ENCODE measurements at places on chromosomes 6 and 20.

DNA sequence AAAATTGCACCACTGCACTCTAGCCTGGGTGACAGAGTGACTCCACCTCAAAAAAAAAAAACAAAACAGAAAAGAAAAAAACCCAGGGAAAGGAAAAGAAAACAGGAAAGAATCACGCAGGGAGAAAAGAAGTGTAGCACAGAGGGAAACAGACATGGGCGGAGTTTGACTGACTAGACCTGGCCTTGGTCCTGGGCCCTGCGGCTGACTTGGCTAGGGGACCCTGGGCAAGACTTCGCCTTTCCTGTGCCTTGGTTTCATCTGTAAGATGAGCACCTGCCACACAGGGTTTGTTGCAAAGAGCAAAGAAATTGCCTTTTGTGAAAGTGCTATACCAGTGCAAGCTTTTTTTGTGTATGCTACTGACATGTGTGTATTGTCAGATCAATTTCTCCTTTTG lies 71.3 kb upstream of the KCNG1 start:
- DNase-seq: no peak

DNA sequence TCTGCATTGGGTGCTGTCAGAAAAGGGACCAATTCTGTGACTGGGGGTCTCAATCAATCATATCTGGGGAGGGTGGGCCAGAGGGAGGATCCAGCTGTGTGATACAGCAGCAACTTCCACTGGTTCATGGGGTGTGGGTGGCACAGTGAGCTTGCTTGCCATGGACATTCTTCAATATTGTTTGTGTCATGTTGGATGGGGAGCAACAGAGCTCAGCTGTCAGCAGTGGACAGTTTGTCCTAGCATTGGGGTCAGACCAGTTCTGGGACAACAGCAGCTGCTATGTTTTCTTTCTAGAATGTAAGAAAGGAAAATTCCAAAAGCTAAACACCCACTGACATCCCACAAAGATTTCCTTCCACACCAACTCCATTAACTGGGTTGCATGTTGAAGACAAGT lies 221.9 kb upstream of the CDH4 start:
- no peak for DNase-seq

GRCh38 chr20:40955326-40955725 lies 73.3 kb upstream of the TOP1 start:
- DNase-seq: no peak

- no peak for DNase-seq
Observed at GRCh38 chr20:1376007-1376406, 16.8 kb downstream of the FKBP1A start.

DNA sequence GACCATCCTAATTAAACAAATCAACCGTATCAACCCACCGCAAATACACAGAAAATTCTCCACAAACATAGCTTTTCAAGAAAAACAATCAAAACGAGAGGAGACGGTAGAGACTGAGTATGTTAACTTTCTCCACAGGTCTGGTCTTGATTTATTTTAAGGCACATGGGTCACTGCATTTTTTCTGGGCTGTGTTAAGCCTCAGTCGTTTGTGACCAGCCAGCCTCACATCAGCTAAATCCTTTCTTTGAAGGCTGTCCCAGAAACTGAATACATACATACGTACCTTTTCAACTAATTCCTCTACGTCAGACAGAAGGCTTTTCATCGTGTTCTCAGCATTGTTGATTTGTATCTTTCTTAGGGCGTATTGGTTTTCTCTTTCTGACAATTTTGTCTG lies 69.4 kb downstream of the LAMA4 start:
- DNase-seq: no peak

GRCh38 chr6:117559299-117559698 lies 43.0 kb downstream of the GOPC start:
- no peak for DNase-seq

GRCh38 chr20:12717061-12717460 lies 291.7 kb upstream of the SPTLC3 start:
- DNase-seq: no peak

DNA sequence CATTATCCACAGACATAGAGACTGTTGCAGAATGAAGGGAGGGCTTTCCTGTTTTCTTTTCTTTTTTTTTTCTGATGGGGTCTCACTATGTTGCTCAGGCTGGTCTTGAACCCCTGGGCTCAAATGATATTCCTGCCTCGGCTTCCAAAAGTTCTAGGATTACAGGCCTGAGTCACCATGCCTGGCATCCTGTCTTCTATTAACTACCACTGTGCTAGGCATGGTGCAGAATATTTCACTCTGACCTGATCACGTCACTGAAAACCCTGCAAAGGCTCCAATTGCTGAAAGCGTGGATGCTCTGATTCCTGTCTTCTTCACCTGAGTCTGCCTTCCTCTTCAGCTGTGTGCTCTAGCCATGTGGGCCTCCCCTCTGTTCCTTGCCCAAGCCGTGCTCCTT lies 8.5 kb upstream of the DNMT3B start:
- DNase-seq: no peak

GRCh38 chr6:36025260-36025931 lies 955 bp upstream of the SLC26A8 start:
- no peak for DNase-seq

- no peak for DNase-seq
Observed at GRCh38 chr6:170251776-170252571, 38.9 kb downstream of the DLL1 start.

- DNase-seq: no peak
Observed at GRCh38 chr6:127998985-127999384, 98.1 kb upstream of the THEMIS start.

- DNase-seq: no peak
Observed at GRCh38 chr20:31570021-31570463, 35.0 kb upstream of the ID1 start.

GRCh38 chr6:134539865-134540323 lies 222.0 kb upstream of the SGK1 start:
- no peak for DNase-seq

DNA sequence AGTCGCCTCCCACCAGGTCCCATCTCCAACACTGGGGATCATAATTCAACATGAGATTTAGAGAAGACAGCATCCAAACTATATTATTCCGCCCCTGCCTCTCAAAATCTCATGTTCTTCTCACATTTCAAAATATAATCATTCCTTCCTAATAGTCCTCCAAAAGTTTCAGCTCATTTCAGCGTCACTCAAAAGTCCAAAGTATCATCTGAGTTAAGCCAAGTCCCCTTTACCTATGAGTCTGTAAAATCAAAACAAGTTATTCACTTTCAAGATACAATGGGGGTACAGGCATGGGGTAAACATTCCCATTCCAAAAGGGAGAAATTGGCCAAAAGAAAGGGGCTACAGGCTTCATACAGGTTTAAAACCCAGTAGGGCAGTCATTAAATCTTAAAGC lies 39.5 kb upstream of the SUMO4 start:
- no peak for DNase-seq

DNA sequence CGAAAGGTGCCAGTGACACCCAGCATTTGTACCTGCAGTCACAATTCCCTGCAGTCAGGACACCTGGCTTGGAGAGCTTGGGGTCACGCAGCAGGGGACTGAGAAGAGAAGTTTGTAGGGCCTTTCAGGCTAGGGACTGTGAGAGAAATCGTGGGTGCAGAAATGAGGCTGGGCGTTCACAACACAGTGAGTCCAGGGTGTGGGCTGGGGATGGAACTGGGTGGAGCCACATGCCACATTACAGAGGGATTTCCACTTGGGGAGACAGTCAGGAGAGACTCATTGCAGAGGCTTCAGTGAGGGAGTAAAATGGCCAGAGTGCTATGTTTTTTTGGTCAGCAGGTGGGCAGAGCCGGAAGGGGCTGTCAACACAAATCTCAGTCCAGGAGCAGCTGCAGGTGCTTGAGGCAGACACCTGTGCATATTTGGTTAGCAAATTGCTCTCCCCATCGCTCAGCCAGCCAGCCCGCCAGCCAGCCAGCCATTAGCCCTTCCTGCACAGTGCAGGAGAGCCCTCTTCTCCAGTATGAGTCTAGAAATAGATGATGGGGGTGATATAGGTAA lies 7.4 kb downstream of the ITPR3 start:
- DNase-seq: no peak

- no peak for DNase-seq
Observed at GRCh38 chr6:84514089-84514971, 250.1 kb downstream of the TBX18 start.

- no peak for DNase-seq
Observed at GRCh38 chr20:20410678-20411077, 42.8 kb downstream of the INSM1 start.

- no peak for DNase-seq
Observed at GRCh38 chr6:22558288-22558882, 11.0 kb upstream of the HDGFL1 start.

DNA sequence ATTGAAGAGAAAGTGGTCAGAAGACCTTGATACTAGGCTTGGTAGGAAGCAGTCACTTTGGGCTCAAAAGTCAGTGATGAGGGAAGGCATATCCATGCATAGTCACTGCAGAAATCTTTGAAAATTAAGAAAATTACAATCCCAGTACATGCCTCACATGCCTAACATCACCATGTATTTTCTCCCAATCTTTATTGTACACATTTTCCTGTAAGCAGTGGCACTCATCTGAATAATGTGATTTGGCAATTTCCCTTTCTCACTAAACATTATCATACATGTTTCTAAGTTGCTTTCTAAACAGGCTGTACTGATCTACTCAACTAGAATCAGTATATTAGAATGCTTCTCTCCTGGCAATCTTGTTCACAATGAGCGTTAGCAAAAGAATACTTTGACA lies 280.7 kb upstream of the SUPT3H start:
- DNase-seq: no peak

GRCh38 chr6:45326698-45327417 lies 1.3 kb upstream of the RUNX2 start:
- DNase-seq: no peak

GRCh38 chr6:3226481-3227362 lies 731 bp downstream of the TUBB2B start:
- DNase-seq: no peak

DNA sequence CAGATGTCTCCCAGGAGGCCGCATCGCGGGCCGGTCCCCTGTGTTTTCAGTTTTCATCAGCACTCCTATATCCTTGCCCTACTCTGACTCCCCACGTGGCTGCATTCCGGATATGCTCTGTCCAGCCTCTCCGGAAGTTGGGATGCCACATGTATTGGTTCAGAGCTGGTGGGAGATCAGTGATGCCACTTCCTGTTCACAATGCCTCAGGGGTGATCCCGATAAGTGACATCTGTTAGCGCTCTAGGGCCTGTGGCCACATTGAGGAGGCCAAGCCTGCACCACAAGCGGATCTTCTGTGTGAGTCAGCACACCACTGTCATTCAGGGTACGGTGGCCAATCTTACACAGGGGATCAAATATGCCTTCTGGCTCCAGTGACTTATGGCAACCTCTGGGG lies 57.8 kb downstream of the PPP1R3G start:
- no peak for DNase-seq

DNA sequence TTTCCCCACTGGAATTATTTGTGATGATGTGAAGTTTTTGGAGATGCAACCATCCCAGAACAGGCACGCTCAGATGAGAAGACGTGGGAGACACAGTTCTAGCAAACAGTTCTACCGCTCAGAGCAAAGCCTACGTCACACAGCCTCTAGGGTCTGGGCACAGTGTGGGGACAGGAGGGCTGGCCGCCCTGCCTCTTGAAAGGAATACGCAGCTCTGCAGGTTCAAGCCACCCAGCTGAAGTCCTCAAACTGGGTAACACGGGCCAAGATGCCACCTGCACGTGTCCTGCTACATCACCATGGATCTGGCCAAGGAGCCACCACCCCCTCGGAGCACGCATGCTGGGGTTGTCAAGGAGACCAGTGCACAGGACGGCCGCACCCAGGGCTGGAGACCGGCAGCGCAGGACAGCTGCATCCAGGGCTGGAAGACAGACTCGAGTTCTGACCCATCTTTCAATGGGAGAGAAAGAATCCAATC lies 75.0 kb downstream of the NOL4L start:
- DNase-seq: no peak

GRCh38 chr6:124982669-124983068 lies 20.4 kb downstream of the RNF217 start:
- no peak for DNase-seq

DNA sequence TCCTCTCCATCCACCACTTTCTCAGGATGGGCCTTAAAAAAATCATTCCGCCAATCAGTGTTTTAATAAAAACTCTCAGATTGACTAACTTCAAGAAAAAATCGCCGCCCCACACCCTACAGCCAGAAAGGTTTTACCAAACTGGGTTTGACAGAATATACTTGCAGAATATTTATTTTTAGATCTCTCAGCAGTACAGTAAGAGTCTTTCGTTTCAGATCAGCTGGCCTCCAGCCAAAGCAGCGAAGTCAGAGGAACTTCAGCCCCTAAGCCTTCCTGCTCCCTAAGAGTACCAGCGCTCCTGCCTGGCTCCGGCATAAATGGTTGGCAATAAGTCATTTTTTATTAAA lies 24.7 kb downstream of the TBC1D7 start:
- no peak for DNase-seq

DNA sequence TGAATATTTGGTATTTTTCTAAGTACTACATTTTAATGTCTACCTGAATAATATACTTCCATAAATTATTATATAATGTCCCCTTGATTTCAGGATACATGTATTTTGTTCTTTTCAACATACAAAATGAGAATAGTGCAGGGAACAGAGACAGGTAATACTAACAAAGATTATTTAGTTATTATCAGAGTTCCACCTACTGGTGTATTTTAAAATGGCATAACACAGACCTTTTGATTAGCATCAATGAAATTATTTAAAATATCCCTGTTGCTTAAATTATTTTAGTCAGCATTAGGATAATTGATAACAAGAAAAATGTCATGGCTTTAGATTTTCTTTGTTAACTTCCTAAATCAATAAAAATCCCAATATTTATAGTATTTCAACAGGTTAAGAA lies 184.0 kb downstream of the PRDM13 start:
- DNase-seq: peak; percentile 12

DNA sequence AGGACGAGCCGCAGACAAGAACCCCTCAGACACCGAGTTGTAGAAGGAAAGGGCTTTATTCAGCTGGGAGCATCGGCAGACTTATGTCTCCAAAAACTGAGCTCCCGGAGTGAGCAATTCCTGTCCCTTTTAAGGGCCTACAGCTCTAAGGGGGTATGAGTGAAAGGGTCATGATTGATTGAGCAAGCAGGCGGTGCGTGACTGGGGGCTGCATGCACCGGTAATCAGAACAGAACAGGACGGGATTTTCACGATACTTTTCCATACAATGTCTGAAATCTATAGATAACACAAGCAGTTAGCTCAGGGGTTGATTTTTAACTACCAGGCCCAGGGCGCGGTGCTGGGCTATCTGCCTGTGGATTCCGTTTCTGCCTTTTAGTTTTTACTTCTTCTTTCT lies 226.4 kb upstream of the PLCB4 start:
- DNase-seq: no peak

- DNase-seq: no peak
Observed at GRCh38 chr6:15441981-15442380, 196.1 kb downstream of the JARID2 start.
